ENCODE measurements at places on chromosomes 16 and 17.

DNA sequence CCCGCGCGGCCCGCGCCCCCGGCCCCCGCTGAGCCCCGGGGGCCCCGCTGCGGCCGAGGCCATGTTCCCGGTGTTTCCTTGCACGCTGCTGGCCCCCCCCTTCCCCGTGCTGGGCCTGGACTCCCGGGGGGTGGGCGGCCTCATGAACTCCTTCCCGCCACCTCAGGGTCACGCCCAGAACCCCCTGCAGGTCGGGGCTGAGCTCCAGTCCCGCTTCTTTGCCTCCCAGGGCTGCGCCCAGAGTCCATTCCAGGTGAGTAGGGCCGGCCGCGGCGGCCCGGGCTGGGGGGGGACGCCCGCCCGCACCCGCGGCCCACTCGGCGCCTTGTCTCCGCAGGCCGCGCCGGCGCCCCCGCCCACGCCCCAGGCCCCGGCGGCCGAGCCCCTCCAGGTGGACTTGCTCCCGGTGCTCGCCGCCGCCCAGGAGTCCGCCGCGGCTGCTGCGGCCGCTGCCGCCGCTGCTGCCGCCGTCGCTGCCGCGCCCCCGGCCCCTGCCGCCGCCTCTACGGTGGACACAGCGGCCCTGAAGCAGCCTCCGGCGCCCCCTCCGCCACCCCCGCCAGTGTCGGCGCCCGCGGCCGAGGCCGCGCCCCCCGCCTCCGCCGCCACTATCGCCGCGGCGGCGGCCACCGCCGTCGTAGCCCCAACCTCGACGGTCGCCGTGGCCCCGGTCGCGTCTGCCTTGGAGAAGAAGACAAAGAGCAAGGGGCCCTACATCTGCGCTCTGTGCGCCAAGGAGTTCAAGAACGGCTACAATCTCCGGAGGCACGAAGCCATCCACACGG lies 504 bp downstream of the MAZ start:
- DNase-seq, result no peak

DNA sequence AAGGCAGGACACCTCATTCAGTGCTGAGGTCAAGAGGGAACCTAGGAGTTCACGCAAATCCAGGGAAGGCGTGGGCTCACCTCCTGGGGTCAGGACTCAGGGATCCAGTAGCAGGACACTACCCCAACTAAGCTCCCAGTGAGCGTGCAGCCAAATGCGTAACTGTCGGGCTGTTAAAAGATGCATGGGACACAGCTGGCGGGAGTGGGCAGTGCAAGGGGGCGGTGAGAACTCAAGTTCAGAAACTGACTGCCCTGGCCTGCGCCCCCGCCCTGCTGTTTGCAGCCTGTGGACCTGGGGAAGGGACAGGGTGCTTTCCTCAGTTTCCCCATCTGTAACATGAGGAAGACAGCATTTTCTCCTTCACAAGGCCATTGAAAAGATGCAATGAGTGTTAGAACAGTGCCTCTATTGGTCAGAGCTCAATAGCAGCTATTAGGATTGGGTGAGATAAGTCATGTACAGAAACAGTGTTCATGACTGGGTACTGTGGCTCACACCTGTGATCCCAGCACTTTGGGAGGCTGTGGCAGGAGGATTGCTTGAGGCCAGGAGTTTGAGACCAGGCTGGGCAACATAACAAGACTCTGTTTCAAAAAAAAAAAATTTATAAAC lies 20.2 kb downstream of the CDIPT start:
- DNase-seq, result no peak

DNA sequence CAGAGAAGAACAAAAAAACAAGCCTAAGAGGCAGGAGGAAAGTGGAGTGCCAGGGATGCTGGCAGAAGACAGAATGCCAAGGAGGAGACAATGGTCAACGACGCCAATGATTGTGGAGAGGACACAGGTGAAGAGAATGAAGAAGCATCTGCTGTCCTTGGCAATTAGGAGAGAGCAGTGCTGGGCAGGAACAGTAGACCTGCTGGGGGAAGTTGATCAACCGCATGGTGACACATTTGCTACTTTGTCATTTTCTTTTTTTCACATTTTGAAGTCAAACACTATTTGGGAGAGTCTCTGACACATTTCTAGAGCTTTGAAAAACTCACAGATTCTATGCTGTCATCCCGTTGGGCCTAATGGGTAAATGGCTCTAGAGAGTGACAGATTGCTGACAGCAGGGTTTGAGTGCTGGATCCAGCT lies 1.1 kb upstream of the PIK3R6 start:
- DNase-seq, result no peak

GRCh38 chr16:86432691-86433090 lies 77.6 kb upstream of the FOXF1 start:
- no peak for DNase-seq

- no peak for DNase-seq
Observed at GRCh38 chr17:43907998-43908721, 824 bp upstream of the MPP2 start.

- DNase-seq, result no peak
Observed at GRCh38 chr17:76376318-76377133, 7.9 kb upstream of the SPHK1 start.

GRCh38 chr17:33674685-33675084 lies 381.6 kb upstream of the ASIC2 start:
- DNase-seq, result no peak

GRCh38 chr17:8695916-8696415 lies 48.7 kb downstream of the CCDC42 start:
- DNase-seq, result no peak

- DNase-seq, result no peak
Observed at GRCh38 chr17:81570964-81571363, 18.8 kb upstream of the FAAP100 start.

- DNase-seq, result no peak
Observed at GRCh38 chr17:32490101-32490482, 3.3 kb downstream of the CDK5R1 start.

GRCh38 chr17:41725134-41725533 lies 9.3 kb downstream of the HAP1 start:
- no peak for DNase-seq

DNA sequence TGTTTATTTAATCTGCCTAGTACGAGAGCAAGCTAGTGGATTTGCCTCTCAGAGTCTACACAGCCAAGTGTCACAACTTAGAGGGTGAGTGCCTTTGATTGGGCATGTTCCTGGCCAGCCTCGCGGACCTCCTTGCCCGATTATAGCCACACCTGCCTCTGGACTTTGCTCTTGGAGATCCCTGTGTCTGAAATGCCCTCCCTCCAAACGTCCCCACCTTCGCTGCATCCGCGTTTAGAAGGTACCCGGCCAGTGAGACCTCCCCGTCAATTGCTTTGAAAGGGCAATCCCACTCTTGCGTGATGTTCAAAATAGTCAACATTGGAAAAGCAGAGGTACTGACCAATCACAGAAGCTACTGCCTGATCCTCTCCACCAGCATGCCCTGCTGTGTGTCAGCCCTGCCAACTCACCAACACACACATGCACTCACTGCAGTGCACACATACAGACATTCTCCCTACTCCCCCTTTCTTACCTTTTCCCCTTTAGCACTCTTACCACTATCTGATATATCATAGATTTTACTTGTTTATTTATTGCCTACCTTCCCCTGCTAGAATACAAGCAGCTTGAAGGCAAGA lies 6.5 kb upstream of the SDK2 start:
- DNase-seq, result no peak

DNA sequence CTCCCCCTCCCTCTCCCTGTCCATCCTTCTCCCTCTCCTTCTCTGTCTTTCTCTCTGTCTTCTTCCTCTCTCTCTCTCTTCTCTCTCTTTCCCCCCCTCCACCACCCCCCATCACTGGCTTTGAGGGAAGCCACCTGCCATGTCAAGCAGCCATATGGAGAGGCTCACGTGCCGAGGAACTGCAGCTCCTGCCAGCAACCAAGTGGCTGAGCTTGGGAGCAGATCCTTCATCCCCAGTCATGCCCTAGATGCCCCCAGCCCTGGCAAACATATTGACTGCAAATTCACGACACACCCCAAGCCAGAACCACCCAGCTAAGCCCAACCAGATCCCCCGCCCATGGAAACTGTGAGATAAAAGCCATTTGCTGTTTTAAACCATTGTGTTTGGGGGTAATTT lies 40.9 kb upstream of the RBFOX3 start:
- no peak for DNase-seq
